B cell (primary cell): ENCODE measurements at places on chromosomes 6 and 20.

DNA sequence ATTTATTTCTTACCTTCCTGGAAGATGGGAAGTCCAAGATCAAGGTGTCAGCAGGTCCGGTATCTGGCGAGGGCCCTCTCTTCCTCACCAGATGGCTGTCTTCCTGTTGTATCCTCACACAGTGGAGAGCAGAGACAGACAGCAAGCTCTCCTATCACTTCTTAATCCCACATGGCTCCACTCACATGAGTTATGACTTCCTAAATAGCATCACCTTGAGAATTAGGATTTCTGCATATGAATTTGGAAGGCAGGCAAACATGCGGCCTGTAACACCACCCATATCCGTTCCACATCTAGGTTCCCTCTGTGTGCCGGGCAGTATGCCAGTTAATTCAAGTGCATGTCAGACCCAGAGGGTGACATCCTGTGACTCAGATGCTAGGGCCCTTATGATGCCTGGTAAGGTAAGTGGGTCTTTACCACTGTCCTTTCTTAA is 2.1 kb downstream of the RAET1E start:
- DNase-seq: no peak

- DNase-seq: no peak
Observed at GRCh38 chr20:41116282-41116956, 20.9 kb upstream of the PLCG1 start.

DNA sequence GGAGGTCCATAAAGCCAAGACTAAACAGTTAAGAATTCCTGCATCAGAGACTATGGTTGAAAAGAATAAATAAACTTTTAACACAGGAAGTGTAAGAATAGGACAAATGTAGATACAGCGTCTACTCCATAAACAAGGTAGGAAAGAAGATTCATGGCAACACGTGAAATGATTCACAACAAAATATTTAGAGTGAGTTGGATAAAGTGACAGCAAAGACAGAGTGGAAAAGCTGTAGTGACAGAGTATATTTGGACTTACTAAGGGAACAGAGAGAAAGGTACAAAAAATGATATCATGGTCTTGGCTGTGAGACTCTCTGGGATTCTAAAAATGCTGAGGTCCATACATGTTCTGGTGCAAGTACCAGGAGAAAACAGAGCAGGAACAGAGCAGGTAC is 21.9 kb upstream of the KIAA0408 start:
- DNase-seq: no peak

DNA sequence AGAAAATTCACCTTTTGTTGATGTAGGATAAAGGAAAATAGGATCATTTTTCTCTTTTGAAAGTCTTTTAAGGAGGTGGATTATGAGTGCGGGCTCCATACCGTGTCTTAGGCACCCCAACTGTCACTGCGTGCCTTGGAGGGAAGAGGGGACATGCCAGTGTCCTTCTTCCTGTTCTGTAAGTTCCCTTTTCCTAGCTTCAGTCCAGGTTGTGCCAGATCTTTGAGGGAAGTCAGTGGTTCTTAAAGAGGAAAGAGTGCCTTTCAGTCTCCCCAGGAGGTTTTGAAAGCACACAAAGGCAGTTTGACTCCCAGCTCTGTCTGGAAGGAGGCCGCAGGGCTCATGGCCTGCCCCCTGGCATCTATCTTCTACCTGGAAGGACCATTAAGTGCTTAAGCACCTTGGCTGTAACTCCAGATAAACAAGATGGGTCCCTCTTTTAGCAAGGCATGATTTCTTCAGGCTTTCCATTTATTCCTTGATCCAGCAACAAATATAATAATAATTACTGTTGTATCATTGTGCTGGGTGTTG is 13.0 kb downstream of the EFCAB8 start:
- DNase-seq: no peak

GRCh38 chr6:145789443-145789842 is 25.2 kb downstream of the FBXO30 start:
- no peak for DNase-seq

GRCh38 chr20:347640-348484 is 951 bp downstream of the NRSN2 start:
- DNase-seq: peak; percentile 78

- DNase-seq: no peak
Observed at GRCh38 chr6:31513456-31514165, 15.2 kb upstream of the MCCD1 start.

GRCh38 chr6:155088856-155089255 is 93.7 kb downstream of the TIAM2 start:
- no peak for DNase-seq

GRCh38 chr6:71239694-71240093 is 48.9 kb upstream of the OGFRL1 start:
- no peak for DNase-seq

- no peak for DNase-seq
Observed at GRCh38 chr20:44532981-44533331, 11.1 kb upstream of the SERINC3 start.

DNA sequence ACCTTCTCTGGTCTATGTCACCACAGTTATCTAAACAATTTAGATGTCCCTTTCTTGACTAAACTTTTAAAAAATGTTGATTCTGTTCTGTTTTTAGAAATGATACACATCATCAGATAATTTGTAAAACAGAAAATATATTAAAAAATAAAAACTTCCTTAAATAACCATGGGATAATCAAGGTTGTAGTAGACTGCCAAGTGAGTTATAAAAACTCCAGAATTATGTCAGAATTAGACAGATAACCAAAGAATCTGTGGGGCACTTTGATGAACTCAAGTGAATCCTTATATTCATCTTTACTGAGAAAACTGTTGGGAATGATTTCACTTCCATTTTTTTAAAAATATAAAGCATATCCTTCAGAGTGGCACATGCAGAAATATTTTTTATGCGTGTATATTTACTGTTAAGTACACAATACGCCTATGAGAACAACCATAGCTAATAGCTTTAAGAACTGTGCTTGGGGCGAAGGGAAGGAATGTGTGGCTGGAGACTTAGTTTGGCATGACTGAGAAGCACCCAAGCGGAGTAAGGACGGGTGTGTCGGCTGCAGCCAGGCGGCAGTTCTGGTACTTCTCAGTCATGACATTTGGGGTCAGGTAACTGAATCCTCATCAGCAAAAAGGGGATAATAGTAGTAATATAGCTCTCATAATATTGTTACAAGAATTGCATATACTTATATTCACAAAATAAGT is 604.7 kb upstream of the CITED2 start:
- no peak for DNase-seq

GRCh38 chr6:139778688-139779087 is 404.2 kb upstream of the CITED2 start:
- no peak for DNase-seq

GRCh38 chr6:193180-193579 is 99.1 kb upstream of the DUSP22 start:
- no peak for DNase-seq
